Cardiac muscle cell (in vitro differentiated cells and primary cell): ENCODE measurements at places on chromosomes 1 and 21.
A peak's percentile ranks its signal among the peaks of the same experiment; 100 is the strongest.

GRCh38 chr21:14877581-14878228 is 187.1 kb downstream of the NRIP1 start:
- DNase-seq, result peak; percentile 54

DNA sequence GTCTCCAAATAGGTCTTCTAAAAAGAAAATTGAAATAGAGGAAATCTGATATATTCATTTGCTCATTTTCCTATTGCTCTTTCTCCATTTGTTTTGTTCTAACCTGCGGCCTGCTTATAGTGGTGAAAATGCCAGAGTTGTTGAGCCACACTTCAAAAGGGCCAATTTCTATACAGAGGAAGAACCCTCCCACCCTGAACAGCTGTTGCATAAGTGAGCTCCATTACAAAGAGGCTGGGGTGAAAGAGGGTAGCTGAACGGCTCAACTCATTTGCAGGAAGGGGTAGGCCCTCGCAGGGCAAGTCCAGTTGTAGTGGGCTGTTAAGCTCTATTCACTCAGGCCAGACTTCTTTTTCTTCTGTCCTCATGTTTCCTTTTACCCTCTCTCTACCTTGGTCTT is 8.8 kb downstream of the ADCY10 start:
- DNase-seq, result no peak

- DNase-seq, result no peak
These were observed at the start of gene ARHGEF19 for GRCh38 chr1:16212251-16212961. TSS of gene ARHGEF19 (minus strand) at chr1:16212652. CDS start at chr1:16209054, 3,598 bp downstream.

DNA sequence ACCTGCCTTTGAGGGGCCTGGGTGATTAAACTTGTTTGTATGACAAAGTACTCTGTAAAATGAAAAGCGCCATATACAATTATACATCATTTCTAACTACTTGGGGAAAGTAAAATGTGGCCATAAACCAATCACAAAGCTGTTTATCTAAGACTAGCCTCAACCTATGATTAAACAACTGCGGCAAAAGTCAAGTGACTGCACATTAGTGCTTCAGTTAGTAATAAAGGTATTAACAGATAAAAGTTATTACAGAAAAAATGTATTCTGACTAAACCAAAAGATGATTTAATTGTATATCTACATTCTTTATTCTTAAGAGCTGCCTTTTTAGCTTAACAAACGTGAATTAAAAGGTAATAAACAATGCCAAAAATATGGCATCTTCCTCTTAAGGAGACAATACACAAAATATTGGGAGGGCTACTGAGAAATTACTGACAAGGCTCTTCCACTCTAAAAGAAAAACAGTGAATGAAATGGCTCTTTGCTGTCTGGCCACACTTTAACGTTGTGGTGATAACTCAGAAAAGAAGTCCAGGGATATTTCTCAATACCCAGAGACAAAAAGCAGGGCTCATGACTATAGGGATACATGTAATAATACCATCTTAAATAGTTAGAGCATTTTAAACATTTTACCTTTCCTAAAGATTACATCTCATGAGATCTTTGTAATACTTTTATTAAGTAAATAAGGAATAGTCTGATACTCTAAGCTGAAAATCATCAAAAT is 8.6 kb downstream of the ARHGAP29 start:
- DNase-seq, result peak; percentile 69

DNA sequence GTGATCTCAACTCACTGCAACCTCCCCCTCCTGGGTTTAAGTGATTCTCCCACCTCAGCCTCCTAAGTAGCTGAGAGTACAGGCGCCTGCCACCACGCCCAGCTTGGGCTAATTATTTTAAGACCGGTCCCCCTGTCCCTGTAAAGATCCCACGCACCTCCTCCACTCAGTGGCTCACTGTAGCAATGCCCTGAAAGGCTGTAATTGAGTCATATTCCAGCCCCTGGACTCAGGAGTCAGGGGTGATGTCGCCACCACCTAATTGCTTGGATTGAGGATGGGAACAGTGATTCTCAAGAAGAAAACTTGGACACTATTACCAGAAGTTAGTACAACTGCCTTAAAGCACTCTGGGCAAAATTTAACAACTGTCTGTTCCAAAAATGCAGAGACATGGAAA is 3.1 kb upstream of the EDARADD start:
- no peak for DNase-seq

DNA sequence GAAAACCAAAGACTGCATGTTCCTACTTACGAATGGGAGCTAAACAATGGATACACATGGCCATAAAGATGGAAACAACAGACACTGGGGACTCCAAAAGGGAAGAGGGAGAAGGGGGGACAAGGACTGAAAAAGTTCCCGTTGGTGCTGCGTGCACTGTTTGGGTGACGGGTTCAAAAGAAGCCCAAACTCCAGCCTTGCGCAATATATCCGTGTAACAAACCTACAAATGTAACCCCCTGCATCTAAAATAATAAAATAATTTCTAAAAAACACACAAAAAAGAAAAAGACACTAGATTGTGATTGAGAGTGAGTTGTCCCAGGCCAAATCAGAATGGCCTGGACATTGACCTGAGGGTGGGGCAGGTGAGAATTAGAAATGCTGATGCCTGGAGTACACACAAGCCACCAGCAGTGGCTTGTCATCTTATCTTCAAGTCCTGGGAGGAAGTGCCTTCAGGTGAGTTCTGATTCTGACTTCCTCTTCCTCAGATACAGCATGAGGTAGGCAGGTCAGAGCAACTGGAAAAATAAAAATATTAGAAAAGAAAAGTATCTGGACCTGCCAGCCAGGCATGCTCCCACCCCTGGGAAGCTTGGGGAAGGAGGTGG is 54.7 kb downstream of the SPATA46 start:
- DNase-seq, result no peak

GRCh38 chr1:48753293-48753692 is 23.4 kb downstream of the BEND5 start:
- no peak for DNase-seq

- no peak for DNase-seq
These were observed 127.6 kb downstream of the CNIH3 start for GRCh38 chr1:224743608-224744164.

DNA sequence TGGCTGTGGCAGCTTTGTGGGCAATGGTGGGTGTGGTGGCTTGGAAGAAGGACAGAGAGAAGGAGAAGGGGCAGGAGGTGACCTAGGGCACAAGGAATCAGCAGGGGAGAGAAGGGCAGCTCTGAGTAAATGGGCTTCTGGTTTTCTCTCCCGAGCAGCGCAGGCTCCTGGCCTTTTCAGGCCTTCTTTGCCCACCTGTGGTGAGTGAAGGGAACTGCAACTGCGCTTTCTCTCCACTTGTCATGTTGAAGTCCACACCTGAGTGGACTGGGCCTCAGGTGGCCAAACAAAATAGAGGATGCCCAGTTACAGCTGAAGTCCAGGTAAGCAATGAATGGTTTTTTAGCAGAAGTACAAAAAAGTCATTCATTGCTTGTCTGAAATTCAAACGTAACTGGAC is 29.4 kb upstream of the KCNA10 start:
- peak; percentile 20 for DNase-seq

DNA sequence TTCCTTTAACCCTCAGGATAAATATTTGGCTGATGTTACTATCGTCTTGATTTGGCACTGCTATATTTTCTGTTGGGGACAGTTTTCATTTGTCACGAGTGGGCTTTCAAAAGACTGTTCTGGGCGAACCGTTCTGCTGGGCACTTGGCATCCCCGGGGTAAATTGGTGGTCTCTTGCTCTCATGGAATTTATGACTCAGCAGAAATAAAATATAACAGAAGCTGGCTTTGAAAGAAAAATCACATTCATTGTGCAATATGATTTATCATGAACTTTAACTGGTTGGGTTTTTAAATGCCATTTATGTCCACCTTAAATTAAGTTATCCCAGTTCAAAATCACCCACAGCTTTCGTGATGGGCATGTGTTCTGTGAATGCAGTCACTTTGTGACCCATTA is 147.3 kb downstream of the KAZN start:
- DNase-seq, result no peak

DNA sequence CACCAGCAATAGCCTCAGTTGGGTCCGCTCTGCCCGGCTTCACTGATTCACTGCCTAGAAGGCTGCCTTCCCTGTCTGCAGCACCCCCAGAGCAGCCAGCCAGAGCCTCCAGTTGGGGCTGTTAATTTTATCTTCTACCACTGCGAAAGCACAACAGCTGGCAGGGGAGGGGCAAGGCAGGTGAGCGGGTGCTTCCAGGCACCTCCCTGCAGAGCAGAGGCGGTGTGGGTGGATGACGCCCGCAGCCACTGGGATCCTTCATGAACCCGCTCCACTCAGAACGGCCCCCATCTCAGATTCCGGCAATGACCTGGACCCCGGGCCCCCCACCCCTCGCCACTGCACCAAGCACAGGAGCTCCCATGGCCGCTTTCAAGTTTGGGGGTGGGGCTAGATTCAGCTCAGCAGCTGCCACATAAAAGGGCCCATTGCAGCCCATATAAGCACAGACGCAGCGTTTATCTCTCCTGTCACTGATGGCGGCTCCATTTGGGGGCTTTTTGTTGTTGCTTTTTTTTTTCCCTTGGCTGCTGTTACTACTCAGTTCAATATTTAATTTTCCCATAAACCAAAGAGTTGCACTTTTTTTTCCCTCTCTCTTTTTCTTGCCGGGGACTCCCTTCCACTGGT is 128.0 kb upstream of the KLHDC7A start:
- DNase-seq, result no peak

DNA sequence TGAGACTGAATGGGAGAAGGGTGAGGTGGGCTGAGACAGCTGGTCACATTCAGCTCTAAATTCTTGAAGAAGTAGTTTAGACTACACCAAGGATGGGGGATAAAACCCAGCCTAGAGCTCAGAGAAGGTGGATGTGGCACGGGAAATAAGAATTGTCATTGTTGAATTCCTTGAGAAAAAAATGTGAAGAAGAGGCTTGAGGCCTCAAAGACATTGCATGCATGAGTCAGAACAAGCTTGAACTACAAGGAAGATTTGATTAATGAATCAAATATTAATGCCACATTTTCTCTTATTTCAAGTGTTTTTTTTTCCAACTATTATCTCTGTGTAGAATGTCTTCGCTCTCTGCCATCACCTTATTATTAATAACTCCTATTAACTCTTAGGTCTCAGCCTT is 58.9 kb downstream of the MAP3K7CL start:
- DNase-seq, result no peak

DNA sequence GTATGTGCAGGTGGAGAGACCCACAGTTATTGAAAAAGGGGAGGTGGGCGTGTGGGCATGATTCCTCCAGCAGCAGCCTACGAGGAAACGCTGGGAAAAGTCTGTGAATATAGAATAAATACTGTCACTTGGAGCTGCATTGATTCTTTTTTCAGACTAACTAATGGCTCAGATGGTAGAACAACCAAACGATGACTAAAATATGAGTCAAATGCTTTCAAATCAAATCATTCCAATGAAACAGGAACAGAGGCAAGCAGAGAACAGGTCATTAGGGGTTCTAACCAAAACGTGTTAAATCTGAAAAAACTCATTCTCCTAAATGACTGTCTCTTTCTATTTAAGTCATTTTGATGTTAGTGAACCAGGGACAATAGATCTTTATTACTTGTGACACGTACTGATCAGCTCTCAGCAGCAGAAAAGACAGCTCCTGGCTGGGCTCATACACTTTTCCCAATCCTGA is 35.1 kb upstream of the SEC16B start:
- DNase-seq, result no peak

DNA sequence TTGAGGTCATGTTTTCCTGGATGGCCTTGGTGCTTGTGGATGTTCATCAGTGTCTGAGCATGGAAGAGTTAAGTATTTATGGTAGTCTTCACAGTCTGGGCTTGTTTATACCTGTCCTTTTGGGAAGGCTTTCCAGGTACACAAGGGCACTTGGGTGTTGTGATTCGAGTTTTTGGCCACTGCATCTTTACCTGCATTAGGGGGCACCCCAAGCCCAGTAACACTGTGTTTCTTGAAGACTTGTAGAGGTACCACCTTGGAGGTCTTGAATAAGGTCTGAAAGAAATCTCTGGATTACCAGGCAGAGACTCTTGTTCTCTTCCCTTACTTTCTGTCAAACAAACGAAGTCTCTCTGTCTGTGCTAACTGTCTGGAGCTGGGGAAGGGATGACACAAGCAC is 34.4 kb upstream of the ROR1 start:
- no peak for DNase-seq

- no peak for DNase-seq
These were observed 34.1 kb downstream of the DDX20 start for GRCh38 chr1:111789666-111790316.

- no peak for DNase-seq
These were observed 17.1 kb downstream of the ADORA1 start for GRCh38 chr1:203144661-203145060.

DNA sequence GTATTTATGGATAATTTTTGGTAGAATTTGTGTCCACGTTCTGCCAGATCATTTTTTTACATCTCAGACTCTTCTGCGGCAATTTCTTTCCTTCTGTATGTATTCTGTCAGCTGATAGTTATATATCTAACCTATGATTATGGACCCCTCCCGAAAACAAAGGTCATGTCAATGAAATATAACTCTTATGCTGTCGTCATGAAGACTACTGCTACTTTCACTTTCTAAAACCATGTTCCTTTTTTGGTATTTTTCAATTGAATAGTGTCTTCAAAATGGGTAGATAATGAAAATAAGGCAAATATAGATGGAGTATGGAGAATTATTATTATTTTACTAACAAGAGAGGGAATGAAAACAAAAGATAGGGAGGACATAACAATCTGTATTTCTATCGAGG is 3.2 kb downstream of the ANGPTL1 start:
- no peak for DNase-seq

GRCh38 chr1:177185209-177185608 is 14.5 kb downstream of the BRINP2 start:
- no peak for DNase-seq

DNA sequence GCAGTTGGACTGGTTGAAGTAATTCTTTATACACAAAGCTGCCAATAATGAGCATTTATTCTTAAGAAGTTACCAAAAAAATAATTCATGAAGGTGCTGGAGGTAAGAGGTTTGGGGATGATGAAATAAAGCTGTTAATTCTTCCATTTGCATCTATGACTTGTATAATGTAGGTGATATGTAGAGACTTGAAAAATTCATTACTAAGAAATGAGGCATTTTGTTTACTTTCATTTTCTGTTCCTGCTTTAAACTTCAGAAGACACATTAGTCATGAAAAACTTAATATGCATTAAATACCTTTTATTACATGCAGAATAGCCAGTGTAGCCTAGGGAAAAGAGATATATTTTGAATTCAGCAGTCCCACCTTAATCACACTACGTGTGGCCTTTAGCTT is 214.2 kb downstream of the SLC44A5 start:
- no peak for DNase-seq

- peak; percentile 74 for DNase-seq
These were observed 16.2 kb downstream of the PLEKHO1 start for GRCh38 chr1:150165622-150166612.

GRCh38 chr1:110896090-110896489 is 23.1 kb downstream of the CD53 start:
- DNase-seq, result no peak

- no peak for DNase-seq
These were observed 11.1 kb downstream of the PTPN14 start for GRCh38 chr1:214540324-214540723.

DNA sequence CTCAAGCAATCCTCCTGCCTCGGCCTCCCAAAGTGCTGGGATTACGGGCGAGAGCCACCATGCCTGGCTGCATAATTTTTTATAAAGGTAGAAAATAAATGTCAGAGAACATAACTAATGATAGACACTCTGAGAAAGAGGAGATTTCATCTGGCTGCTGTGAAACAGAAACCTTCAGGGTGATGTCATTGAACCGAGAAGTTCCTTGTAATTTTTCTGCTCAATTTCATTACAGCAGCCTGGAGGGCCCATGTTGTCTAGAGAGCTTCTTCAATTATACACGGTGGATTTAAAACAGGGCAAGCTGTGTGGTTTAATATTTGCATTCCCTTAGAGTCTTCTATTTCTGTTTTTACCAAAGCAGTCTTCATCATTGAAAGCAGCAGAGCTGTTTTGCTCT is 64.3 kb upstream of the MORC3 start:
- DNase-seq, result no peak

GRCh38 chr1:151831605-151832004 is at the start of gene RORC:
TSS of gene RORC (minus strand) at chr1:151831802. CDS start at chr1:151831764, 38 bp downstream.
- DNase-seq, result no peak
